Nephron progenitor cell (in vitro differentiated cells): ENCODE measurements at places on chromosomes 7 and 10.

GRCh38 chr7:80249619-80250295 is 115.1 kb downstream of the GNAI1 start:
- no peak for DNase-seq

DNA sequence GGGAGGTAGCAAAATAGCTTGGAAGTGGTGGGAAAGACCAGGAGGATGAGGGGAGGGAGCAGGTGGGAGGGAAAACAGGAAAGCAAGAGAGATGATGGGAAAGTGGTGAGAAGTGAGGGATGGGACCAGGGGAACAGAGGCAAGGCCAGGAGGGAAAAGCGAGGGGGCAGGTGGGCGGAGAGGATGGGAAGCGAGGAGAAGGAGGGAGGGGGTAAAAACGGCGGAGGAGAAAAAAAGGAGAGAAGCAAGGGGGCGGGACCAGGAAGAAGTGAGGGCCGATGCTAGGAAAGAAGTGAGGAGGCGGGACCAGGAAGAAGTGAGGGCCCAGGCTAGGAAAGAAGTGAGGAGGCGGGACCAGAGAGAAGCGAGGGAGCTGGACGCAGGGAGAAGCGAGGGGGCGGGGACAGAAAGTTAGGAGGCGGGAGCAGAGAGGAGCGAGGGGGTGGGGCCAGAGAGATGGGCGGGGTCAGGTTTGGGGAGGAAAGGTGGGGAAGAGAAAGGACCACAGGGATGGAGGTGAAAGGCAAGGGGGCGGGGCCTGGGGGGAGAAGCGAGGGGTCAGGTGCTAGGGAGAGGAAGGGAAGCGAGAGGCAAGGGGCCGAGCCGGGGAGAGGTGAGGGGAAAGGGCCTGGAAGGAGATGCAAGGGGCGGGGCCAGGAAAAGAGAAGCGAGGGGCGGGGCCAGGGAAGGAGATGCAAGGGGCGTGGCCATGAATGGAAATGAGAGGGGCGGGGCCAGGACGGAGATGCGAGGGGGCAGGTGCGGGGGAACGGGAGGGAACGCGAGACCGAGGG is 984 bp downstream of the SMURF1 start:
- DNase-seq: peak; percentile 98

- DNase-seq: no peak
These were observed 284 bp downstream of the CXCL12 start for GRCh38 chr10:44384601-44385025.

- no peak for DNase-seq
These were observed 3.4 kb downstream of the GGCT start for GRCh38 chr7:30501264-30501663.

- DNase-seq: no peak
These were observed 47.7 kb upstream of the LYZL1 start for GRCh38 chr10:29240986-29241660.

GRCh38 chr7:132877573-132877972 is 204.3 kb downstream of the CHCHD3 start:
- DNase-seq: no peak

DNA sequence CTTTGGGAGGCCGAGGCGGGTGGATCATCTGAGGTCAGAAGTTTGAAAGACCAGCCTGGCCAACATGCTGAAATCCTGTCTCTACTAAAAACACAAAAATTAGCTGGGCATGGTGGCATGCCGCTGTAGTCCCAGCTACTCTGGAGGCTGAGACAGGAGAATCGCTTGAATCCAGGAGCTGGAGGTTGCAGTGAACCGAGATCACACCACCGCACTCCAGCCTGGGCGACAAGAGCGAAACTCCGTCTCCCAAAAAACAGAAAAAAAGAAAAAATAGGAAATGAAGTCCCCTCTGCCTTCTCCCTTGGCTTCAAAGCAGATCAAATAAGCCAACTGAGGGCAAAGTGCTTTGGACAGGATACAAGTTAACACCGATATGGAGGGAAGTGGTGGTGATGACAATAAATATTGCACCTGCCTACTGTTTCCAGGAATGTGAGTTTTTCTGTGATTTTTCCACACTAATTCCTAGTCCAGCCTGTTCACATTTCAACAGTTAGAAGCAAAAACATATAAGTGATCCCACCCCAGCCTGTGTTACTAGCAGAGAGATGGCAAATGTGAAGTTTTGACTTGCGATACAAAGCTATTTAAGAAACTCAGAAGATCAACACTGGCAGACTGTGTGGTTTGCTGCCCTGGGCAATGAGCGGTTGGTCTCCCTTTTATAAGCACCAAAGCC is 291.2 kb upstream of the AOAH start:
- no peak for DNase-seq

DNA sequence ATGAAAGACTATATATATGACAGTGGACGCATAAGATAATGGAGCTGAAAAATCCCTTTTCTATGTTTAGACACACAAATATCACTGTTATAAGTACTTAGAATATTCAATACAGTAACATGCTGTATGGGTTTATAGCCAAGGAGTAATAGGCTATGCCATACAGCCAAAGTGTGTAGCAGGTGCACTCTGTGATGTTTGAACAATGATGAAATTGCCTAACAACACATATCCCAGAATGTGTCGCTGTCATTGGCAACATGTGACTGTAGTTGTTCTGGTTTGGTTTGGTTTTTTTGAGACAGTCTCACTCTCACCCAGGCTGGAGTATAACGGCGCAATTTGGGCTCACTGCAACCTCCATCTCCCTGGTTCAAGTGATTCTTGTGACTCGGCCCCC is 26.1 kb downstream of the NOM1 start:
- DNase-seq: no peak

DNA sequence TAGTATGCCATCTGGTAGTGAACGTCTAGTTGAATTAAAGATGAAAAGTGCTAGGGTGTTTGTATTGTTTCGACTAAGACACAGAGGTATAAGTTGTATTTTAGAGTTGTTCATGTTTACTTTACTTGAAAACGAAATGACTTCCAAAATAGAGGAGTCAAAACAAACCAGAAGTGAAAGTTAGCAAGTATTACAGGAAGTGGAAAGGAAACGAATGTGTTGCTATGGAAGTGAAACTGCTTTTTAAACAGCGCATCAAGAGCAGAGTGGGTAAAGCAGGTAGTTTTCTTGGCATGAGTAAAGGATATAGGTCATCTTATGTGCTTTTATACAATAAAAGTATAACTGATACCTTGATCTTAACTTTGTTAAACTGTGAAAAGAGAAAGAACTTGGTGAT is 20.0 kb upstream of the GALNTL5 start:
- DNase-seq: no peak

GRCh38 chr7:48045195-48045765 is 9.9 kb downstream of the C7orf57 start:
- DNase-seq: no peak

GRCh38 chr10:31694126-31694685 is 234.4 kb downstream of the ARHGAP12 start:
- no peak for DNase-seq

- DNase-seq: peak; percentile 82
These were observed 14.4 kb upstream of the AHCYL2 start for GRCh38 chr7:129210256-129210988.

DNA sequence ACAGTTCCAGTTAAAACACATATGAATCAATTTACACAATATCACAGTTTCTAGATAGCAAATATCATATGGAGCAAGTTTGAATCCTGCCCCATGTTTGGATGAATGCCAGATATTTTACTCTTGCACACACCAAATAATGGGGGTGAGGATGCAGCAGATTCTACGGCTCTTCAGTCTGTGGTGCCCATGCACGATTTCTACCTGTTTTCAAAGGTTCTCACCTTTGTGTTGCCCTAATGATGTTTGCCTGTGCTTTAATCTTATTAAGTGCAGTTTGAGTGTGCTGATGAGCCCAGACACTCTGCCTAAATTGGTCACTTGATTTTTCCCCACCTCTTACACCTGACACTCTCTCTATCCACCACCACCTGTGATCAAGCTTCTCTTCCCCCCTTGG is 119.6 kb downstream of the NPY start:
- no peak for DNase-seq

DNA sequence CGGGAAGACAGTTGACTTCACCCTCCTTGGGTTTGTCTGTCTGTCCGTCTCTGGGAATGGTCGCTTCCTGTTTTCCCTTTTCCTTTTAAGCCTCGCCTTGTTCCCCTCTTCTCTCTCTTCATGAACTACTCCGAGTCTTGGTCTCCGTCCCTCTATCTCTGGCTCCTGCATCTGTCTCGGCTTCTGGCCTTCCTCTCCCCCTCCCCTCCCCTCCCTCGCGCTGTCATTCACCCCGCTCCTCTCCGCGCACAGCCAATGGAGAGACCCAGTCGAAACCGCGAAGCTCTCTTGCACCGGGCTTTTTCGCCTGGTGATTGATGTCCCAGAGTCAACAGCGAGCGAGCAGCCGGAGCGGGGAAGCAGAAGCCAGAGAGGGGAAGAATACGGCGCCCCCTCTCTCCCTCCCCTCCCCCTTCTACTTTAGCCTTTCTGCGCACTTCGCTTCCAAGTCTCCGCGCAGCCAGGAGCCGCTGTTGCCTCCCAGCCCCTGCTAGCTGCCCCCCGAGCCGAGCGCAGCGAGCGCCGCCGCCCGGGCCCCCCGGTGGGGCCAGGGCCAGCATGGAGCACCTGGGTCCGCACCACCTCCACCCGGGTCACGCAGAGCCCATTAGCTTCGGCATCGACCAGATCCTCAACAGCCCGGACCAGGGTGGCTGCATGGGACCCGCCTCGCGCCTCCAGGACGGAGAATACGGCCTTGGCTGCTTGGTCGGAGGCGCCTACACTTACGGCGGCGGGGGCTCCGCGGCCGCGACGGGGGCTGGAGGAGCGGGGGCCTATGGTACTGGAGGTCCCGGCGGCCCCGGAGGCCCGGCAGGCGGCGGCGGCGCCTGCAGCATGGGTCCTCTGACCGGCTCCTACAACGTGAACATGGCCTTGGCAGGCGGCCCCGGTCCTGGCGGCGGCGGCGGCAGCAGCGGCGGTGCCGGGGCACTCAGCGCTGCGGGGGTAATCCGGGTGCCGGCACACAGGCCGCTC is at the start of gene TLX1:
Gene TLX1 (plus strand): TSS at position 317 of the 978 bp plus-strand sequence. CDS start 242 bp downstream, at position 559.
- DNase-seq: peak; percentile 57

DNA sequence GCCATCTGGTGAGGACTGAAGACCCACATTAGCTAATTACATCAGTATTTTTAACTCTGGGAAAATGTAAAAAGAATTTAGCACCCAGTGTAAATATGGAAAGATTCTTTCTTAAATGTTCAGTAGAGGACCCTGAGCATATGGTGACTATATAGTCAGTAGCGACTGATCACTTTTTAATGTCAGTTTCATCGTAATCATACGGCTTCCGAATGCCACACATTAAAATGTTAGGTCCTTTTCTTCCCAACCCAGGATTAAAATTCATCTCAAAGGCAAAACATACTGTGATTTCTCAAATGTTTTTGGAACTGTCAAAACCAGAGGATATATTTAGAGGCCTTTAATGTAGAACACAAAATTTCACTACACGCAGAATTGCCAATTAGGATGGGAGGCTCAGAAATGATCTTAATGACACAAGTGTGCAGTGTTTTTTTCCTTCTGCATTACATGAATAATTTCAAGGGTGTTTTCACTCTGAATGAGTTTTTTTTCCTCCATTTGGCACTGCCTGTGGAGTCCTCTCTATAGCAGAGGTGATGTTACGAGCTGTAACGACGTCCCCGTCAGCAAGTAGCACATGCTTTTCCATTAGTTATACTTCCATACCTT is 382.7 kb downstream of the PAXIP1 start:
- no peak for DNase-seq

- DNase-seq: no peak
These were observed 19.4 kb downstream of the BMPR1A start for GRCh38 chr10:86775870-86776180.

GRCh38 chr10:45202242-45202641 is 113.2 kb downstream of the OR13A1 start:
- no peak for DNase-seq

GRCh38 chr7:77351539-77352004 is 64.6 kb downstream of the GSAP start:
- DNase-seq: no peak

- no peak for DNase-seq
These were observed 73.4 kb upstream of the BTBD16 start for GRCh38 chr10:122197611-122198222.

GRCh38 chr7:122518488-122518887 is 180.4 kb downstream of the RNF133 start:
- DNase-seq: no peak

DNA sequence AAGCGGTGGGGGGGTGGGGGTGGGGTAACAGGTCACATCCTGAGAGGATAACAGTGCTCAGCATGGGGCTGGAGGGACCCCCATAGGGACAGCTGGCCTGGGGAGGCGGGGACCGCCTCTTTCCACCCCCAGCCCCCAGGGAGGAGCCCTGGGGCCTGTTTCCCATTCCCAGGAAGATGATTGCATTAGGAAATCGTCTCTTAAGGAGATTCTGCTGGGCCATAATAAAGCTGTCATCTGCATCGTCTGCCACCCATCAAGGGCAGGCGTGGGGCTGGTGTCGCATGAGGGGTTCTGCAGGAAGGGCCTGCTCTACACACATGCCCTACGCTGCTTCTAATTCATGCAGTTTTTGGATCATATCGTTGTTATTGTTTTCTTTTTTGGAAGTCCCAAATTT is 17.2 kb downstream of the RET start:
- no peak for DNase-seq

DNA sequence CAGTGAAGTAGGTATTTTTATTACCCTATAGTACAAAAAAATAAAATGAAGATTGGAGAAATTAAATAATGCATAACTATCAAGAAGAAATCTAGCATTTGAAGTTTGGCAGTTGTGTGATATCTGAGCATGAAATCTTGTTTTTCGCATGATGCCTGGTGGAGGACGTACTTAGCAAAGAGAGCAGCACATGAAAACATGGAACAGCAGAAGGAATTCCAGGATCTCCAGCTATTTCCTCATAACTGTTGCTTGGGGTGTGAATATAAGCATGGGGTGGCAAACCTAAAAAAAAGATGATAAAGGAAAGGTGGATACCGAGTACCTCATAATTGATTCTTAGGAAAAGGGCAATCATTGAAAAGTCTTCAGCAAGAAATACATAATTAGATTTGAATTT is 174.3 kb upstream of the FAM3C start:
- DNase-seq: no peak

DNA sequence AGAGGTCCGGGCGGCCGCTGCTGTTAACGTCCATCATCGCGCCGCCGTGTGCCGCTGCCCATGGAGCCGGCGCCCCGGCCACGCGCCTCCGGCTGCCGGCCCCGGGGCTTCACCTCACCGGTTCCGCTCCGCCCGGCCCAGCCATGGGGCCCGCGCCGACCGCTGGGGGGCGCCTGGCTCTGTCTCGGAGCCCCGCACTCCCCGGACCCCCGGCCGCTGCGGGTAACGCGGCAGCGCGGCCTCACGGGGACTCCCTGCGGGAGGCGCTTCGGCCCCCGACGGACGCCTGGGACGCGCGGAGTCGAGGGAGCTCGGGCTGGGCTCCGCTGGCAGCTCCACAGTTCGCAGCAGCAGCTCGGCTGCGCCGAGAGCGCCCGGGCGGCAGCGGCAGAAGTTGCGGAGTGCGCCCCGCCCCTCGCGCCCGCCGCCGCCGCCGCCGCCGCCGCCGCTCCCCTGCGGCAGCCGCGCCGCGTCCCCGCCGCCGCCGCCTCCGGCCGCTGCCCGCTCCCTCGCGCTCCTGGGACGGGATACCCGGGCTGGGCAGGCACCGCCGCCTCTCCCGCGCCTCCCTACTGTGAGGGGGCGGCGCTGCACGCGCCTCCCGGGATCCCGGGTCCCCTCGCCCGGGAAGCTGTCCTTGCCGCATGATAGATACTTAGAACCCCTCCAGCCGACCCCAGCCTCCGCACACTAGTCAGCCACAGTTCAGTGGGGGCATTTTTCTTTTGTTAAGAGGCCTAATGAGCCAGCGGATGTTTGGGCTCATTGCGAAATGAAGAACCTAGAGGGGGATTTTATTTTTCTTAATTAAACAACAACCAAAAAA is at the start of gene HTR7:
Gene HTR7 (minus strand): TSS at position 405 of the 826 bp plus-strand sequence. CDS start 368 bp downstream, at position 37.
- peak; percentile 85 for DNase-seq

- no peak for DNase-seq
These were observed 312.5 kb downstream of the SUGCT start for GRCh38 chr7:40447345-40447744.
